ENCODE measurements at places on chromosomes 2 and 18.

DNA sequence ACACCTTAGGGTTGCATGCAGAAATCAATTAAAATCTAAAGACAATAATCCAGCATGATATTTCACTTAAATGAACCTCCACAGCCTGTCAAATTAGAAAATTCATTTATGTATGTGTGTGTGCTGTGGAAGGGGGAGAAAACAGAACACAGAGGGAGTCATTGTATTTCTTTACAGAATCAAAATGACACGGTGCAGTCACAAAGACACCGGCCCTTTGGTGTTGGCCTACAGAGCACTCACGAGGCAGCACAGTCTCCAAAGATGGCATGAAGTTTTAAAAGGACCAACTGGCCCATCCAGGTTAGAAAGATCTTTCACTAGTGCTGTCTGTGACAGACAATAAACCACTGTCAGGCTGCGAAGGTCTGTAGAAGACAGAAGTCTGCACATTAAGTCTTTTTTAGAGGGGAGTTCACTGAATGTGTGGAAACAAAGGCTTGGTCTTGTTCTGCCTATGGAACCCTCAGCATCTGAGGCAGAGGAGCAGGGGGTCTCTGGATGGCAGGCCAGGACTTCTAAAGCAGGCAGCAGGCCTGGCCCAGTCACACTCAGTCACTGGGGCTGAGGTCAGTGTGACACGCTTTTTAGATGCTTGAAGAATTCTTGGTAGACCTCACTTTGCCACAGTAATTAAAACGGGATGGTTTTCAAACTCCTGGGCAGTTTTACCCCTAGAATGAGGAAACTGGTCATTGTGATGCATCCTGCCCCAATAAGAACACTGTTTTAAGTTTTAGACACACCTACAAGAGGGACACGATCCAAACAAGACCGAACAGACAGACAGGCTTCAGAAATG, 184.9 kb downstream of the AFF3 start:
- DNase-seq: no peak

DNA sequence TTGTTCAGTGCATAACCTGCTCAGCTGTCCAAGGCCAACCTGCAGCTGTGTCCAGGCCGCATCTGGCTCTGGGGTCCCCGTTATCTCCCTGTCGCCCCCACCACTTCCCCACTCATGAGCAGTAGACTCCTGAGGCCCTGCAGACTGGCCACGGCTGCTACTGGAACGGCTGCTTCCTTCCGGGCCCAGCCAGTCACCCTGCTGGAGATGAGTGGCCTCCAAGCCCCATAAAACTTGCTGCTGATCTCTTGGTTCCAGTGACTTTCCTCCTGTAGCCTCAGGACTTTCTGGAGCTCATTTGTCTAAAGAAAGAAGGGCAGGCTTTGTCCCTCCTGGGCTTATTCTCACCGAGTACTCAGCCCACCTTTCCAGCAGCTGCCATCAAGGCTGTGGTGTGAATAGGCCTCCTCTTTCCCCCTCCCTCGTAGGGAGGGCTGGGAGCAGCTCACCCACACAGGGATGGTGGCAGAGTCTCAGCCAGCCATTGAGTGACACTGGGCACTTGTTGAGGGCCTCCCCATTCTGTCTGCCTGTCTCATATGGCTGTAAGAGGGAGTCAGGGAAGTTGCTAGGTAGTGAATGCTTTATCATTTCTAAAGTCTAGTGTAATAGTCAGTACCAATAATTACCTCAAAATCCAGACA, 257.3 kb downstream of the MYCN start:
- no peak for DNase-seq

GRCh38 chr2:175036582-175037018, 31.4 kb upstream of the CHN1 start:
- no peak for DNase-seq

DNA sequence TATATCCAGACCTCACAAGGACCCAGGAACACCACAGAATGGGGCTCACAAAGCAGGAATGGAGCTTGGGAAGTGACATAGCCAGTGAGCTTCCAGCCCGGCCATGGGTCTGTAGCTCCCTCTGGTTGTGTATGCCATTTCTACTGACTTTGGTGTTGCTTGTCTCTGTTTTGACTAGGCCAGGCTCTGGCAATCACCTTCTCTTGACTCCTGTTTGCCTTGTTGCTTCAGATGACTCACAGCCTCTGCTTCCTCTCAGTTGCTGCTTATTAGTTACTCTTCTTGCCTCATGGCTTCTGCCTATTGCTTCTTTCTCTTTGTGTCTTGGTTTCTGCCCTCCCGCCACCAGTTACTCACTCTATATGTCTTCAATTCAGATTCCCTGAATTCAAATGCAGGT, 15.8 kb upstream of the IER3IP1 start:
- peak; percentile 29 for DNase-seq

- DNase-seq: no peak
These were observed 364.6 kb downstream of the OSR1 start for GRCh38 chr2:18993756-18994338.

DNA sequence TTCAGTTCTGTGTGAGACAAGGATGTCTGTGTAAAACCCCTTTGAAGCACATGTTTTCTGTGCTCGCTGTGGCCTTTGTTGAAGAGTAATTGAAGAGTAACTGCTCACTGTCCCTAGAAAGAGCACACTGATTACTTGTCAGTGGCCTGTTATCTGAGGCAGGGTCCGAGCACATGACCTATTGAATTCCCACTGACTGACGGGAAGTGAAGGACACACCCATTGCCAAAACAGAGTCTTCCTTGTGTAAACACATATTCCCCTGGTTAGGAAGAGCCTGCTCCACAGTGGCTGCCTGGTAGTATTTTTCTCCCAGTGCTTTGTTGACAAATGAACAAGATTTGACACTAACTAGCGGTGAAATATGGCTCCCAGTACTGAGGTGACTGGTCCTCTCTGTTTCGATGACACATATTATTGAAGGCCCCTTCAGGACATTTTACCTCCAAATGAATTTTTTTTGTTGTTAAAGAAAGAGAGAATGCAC, 148.5 kb upstream of the GYPC start:
- no peak for DNase-seq

- no peak for DNase-seq
These were observed 2.3 kb upstream of the HPCAL1 start for GRCh38 chr2:10300328-10300920.

GRCh38 chr2:152571048-152571766, 146.1 kb downstream of the PRPF40A start:
- no peak for DNase-seq
